Left ventricle myocardium superior (tissue), 1 donor: ENCODE measurements at places on chromosomes 6 and 20. TPM values are rescaled to one million over a fixed set of nuclear protein-coding genes. Genes with fewer than 3 reads are reported as not detected.

RNF114 gene
- total RNA-seq = 49.8 TPM

GRCh38 chr6:131524695-131525336 is 48.2 kb upstream of the ARG1 start:
- no peak for DNase-seq

DNA sequence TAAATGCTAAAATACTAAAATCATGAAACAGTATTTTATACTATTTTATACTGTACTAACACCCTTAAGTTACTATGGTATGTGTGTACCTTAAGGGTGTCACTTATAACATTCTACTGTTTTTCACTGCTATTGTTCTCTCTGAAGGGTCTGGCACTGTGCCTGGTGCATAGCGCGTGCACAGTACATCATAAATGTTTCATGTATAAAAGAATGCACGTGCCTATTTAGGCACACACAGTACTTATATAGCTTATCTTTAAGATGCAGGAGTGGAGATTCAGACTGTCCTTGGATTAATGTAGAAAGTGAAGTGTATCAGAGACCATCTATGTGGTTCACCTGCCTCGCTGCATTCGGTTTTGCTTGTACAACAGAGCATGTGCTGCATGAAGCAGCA is 64.0 kb upstream of the SGK1 start:
- no peak for DNase-seq

GRCh38 chr6:112571488-112572270 is 224.5 kb downstream of the RFPL4B start:
- DNase-seq = peak; percentile 36

DNA sequence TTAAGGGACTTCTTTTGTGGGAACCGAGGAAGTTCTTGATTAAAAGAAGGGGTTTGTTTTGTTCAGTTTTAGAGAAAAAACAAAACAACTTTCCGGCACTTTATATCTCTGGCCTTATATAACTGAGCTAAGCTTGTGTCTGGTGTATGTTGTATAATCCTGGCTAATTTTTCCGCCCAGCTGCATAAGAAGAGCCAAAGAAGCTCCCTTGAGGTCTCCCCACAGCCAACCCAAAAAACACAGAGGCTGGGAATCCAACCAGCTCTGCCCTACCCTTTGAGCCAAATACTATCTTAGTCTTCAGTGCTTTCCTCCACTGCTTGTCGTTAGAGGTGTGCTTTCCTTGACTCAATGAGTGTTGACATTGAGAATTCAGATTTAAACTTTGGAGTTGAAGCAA is 45.5 kb upstream of the RNF146 start:
- no peak for DNase-seq

- no peak for DNase-seq
These were observed 26.4 kb upstream of the ZMYND8 start for GRCh38 chr20:47382746-47383415.

LGSN gene
- total RNA-seq = not detected

GRCh38 chr20:1815502-1816085 is 79.6 kb upstream of the SIRPA start:
- DNase-seq = no peak

GRCh38 chr20:49935746-49936152 is 448 bp upstream of the RNF114 start:
- DNase-seq = no peak

DNA sequence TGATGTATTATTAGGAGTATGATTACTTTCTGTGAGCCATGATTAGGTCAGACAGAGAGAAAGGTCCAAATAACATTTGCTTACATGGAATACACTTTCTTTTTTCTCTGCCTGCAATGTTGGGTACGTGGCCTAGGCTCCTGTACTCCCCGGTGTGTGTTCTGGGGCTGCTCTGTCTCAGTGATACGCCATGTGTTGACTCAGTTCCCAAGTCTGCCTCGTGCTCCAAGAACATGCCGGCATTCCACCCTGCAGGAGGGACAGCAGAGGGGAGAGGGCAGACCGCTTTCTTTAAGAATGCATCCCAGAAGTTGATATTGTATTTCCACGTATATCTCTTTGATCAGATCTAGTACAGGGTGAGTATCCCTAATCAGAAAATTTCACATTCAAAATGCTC is 33.3 kb upstream of the THBS2 start:
- DNase-seq = no peak

HAO1 gene
- total RNA-seq = not detected

GRCh38 chr20:909641-910040 is 6.5 kb downstream of the ANGPT4 start:
- DNase-seq = no peak

PRDM13 gene
- total RNA-seq = not detected

ANKRD66 gene
- not detected for total RNA-seq

DNA sequence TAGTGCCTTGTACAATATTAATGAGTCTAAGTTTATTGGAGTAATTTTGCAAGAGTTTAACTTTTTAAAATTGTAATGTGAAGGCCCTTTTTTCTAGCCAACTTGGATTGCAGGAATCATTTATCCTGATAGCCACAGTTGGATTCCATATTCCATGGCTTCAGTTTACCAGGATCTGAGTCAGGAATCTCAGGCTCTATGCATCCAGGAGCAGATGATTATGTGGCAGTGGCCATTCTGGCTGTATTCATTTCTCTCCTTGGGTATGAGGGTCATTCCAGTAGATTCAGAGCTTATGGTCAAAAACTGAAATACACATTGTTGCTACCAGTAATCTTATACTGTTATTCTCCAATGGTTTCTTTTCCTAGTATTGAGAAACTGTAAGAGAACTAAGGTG is 2.9 kb downstream of the AIG1 start:
- DNase-seq = no peak

GRCh38 chr20:64168381-64169090 is 4.3 kb downstream of the MYT1 start:
- DNase-seq = no peak

PSMF1 gene
- total RNA-seq = 130 TPM

GRCh38 chr6:101706576-101706975 is 313.1 kb downstream of the GRIK2 start:
- DNase-seq = no peak

SOX18 gene
- 36.8 TPM for total RNA-seq
